Fibroblast of upper back skin (primary cell): ENCODE measurements at places on chromosomes 11 and 22.
A peak's percentile ranks its signal among the peaks of the same experiment; 100 is the strongest.

GRCh38 chr11:67255864-67256263 lies 10.4 kb upstream of the GRK2 start:
- no peak for DNase-seq

DNA sequence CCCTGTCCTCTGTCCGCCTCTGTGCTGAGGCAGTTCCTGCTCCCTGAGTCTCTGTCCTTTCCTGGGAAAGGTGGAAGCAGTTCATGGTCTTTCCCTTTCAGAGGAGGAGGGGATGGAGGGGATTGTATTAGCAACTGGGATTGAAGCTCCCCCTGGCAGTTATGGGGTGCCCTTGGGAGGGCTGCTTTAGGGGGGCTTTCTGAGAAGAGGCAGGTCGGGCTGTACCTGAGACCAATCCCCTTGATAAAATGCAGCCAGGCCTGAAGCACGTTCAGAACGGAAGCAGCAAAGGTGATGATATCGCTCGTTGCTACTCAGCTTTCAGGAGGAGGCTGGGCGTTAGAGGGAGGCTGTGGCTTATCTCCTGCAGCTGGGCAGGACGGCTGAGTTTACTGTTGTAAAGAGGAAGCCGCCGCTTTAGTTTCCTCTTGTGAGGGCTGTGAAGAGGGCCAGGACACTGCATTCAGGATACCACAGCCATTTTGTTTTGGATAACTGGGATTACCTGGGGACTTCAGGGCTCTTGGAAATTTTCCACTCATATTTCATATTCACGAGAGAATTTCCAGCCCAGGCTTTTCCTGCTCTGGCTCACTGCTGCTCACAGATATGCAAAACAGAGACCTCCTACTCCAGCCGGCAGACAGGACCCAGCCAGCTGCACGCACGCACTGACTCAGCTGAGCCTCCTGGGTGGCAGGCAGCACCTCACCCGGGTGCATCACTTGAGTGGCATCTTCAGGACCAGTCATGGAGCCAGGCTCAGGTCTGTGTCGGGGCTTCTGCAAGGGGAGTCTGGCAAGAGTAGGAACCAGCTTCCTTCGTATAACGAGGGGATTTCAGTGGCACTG lies 798 bp downstream of the AMPD3 start:
- DNase-seq: peak; percentile 67

DNA sequence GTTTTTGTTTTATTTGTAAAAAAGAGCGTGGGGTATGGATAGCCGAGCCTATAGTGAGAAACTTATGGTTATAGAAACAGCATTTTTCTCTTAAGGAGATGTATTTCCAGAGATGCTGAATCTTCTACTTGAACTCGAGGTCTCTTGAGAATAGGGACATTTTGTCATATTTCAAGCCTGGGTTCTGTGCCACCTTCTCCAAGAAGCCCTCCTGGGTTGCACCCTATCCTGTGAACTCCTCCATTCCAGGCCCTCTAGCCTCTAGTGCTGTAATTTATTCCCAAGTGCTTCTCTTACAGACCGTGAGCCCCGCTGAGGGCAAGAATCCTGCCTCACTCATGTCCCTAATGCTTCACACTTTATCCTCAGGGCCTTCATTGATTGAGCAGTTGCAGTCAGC lies 108.6 kb downstream of the KIAA1671 start:
- DNase-seq: no peak

- DNase-seq: no peak
These were observed 450 bp downstream of the CBX6 start for GRCh38 chr22:38871360-38872171.

DNA sequence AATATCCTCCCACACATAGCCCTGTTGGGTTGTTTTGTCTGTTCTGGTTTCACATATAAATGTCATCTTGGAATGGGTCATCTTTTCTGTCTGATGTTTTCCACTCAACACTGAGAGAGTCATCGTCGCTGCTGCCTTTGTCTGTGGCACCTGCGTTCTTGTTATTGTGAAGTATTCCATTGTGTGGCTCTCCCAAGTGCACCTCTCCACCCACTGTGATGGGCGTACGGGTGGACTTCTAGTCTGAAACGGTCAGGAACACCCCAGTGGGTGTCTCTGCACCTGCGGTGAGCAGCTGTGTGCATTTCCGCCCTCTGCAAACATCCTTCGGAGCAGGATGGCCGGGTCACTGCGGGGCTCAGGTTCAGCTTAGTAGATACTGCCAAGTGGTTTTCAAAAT lies 34.5 kb upstream of the RTL6 start:
- no peak for DNase-seq

- no peak for DNase-seq
These were observed 180.3 kb upstream of the E2F8 start for GRCh38 chr11:19420868-19421533.
